Dermis lymphatic vessel endothelial cell (primary cell): ENCODE measurements at places on chromosomes 16 and 17. TPM values are rescaled to one million over a fixed set of nuclear protein-coding genes. Genes with fewer than 3 reads are reported as not detected.

MYH3 gene
- 0.22 and 0.52 TPM in 2 replicates for total RNA-seq

CD68 gene
- total RNA-seq: 0.52 and 0.87 TPM in 2 replicates

PRAC2 gene
- total RNA-seq: not detected in 2 replicates

MSLN gene
- 0.17 TPM in 1 of 2 replicates, not detected in the other for total RNA-seq

PRR14 gene
- 3.8 and 5.5 TPM in 2 replicates for total RNA-seq

KRT40 gene
- total RNA-seq: not detected in 2 replicates

C17orf67 gene
- 3.1 and 6.0 TPM in 2 replicates for total RNA-seq

NLK gene
- 26.0 and 28.2 TPM in 2 replicates for total RNA-seq

STH gene
- not detected in 2 replicates for total RNA-seq

CD300H gene
- not detected in 2 replicates for total RNA-seq

KCTD13 gene
- total RNA-seq: 2.6 and 3.2 TPM in 2 replicates

KRTAP4-3 gene
- not detected in 2 replicates for total RNA-seq

ITGAD gene
- total RNA-seq: not detected in 2 replicates

TMEM107 gene
- total RNA-seq: 28.2 and 45.3 TPM in 2 replicates

TTLL6 gene
- total RNA-seq: under 0.01 TPM in 1 of 2 replicates, not detected in the other

MYH10 gene
- 318 and 337 TPM in 2 replicates for total RNA-seq

NPB gene
- total RNA-seq: 0.09 and 0.11 TPM in 2 replicates

CYGB gene
- 0.95 and 3.3 TPM in 2 replicates for total RNA-seq

CHST5 gene
- total RNA-seq: under 0.01 and 0.09 TPM in 2 replicates
